Natural killer cell (primary cell): ENCODE measurements at places on chromosomes 3 and 15.

- no peak for DNase-seq
Measured at GRCh38 chr3:181616088-181617070, 95.3 kb upstream of the SOX2 start.

- no peak for DNase-seq
Measured at GRCh38 chr3:186277268-186277909, 84.6 kb downstream of the DGKG start.

DNA sequence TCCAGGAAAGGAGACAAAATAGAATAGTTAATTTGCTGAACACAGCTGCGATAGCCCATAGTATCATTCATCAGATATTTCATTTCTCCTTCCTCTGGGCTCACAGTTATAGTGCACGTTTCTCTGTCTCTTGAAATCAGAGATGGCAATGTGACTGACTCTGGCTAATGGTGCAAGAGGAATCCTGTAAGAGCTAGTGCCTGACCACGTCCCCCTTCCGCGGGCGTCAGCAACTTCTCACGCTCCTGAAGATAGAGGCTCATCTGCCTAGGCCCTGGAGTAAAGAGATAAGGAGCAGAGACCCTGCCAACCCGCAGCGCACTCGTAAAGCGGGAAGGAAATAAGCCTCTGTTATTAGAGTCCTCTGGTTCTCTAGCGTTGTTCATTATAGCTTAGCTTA is 391.8 kb downstream of the VPS13C start:
- no peak for DNase-seq

GRCh38 chr3:119359476-119360326 is 65.5 kb downstream of the ARHGAP31 start:
- no peak for DNase-seq

- no peak for DNase-seq
Measured at GRCh38 chr3:46988616-46989015, 9.2 kb downstream of the NBEAL2 start.
